Renal cortical epithelial cell (primary cell): ENCODE measurements at places on chromosomes 16 and 17. TPM values are rescaled to one million over a fixed set of nuclear protein-coding genes. Genes with fewer than 3 reads are reported as not detected.
A peak's percentile ranks its signal among the peaks of the same experiment; 100 is the strongest.

SNN gene
- 25.4 and 50.7 TPM in 2 replicates for total RNA-seq

GRCh38 chr17:56708220-56708558, 114.7 kb downstream of the NOG start:
- DNase-seq, result peak; percentile 81

DNA sequence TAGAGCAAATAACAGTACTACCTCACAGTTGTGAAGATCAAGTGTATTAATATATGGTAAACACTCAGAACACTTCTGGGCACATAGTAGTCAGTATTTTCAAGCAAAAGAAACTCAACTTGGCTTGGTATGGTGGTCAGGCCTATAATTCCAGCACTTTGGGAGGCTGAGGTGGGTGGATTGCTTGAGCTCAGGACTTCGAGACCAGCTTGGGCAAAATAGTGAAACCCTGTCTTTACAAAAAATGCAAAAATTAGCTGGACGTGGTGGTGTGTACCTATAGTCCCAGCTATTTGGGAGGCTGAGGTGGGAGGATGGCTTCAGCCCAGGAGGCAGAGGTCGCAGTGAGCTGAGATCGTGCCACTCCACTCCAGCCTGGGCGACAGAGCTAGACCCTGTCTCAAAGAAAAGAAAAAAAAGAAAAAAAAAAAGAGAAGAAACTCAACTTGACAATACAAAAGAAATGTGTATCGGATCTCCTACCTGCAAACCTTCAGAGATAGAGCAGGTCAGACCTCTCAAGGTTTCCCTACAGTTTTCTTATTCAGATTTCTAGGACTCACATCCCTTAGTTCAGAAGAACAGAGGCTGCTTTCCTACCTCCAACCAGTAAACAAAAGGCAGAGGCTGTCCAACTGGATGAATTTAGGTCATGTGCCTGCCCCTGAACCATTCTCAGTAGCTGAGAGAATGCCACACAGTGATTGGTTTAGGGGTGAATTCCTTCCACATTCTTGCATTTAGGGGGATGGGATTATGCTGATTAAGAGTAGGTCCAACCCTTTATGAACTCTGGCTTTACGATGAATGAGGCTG, 1.7 kb upstream of the KPNA2 start:
- DNase-seq, result peak; percentile 85

- peak; percentile 69 for DNase-seq
Measured at GRCh38 chr17:69335058-69335457, 8.1 kb upstream of the ABCA5 start.

DNA sequence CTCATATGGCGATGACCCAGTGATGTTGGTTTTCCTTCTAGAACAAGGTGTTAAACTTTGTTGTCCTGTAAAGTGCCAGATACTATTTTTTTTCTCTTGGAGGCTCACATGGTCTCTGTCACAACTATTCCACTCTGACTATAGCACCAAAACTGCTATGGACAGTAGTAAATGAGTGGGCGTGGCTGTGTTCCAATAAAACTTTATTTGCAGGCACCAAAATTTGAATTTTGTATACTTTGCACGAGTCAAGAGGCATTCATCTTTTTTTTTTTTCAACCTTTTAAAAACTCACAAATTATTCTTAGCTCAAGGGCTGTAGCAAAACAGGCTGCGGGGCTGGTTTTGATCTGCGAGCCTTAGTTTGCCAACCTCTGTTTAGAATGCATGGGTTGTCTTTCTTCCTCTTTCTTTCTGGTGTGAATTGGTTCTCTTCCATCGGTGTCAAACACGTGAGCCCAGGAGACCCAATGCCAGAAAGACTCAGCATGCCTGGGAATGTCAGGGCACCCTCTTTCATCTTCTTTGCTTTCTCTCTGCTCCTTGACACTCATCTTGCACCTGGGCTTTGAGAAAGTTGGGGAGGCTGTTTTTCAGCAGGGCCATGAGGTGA, 2.1 kb downstream of the SYT17 start:
- DNase-seq, result no peak

- no peak for DNase-seq
Measured at GRCh38 chr16:67386861-67387455, 6.3 kb downstream of the TPPP3 start.

DNA sequence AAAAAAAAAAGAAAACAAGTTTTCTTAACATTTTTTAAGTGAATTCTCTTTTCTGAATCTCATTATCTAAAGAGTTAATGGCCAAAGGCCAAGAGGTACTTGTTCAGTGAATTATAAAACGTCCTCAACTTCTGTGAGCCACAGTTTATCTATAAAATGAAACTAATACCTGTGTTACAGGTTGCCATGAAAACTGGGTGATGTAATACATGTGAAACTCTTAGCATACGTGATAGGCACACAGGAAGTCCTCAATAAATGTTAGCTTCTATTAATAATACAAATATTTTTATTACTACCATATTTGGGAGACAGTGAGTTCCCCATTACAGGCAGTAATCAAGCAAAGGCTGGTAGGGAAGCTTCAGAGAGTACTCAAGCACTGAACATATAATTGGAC, 13.5 kb upstream of the INPP5K start:
- no peak for DNase-seq
